H1 (cell line): ENCODE measurements at places on chromosomes 6 and 20.
A peak's percentile ranks its signal among the peaks of the same experiment; 100 is the strongest.

DNA sequence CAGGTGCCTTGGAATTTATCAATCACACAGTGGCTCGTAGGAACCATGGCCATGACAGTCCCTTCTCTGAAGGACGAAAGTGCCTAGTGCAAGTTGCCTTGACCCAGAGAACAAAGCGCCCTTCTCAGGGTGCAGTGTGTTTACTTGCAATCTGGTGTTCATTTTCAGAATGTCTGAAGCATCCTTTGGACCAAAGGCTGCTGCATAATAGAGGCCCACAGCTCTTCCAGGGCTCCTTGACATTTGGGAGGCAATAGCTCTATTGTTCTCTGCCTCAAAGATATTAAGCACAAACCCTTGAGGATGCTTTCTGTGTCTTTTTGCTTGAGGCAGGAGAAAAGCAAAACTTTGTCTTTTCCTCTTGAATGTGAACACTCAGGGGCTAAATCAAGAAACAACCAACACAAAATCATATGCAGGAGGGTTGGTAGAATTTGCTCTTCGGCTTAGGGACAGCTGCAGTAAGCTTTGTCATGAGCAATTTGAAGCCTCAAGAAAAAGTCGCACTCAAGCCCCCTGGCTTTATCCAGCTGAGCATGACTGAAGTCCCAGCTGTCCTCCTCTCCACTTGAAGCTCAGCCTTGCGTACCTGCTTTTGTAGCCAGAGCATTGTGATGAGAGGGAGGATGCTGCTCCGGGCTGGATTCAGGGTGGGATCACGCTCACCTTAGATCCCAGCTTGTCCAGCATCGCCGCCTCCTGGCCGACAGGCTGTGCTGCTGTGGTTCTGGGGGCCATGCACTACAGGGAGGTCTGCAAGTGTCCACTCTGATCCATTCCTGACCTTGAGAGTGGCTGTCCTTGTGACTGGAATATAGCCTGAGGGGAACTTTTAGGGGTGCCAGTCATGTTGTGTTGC is 495.4 kb downstream of the CDH26 start:
- no peak overlapping the region for H3K4me3 ChIP-seq
- no peaks in the 10 kb centered on the region for H3K36me3 ChIP-seq
- no peaks in the 10 kb centered on the region for H3K4me1 ChIP-seq
- no peaks in the 10 kb centered on the region; the same call in none of the 2 replicates for H3K27me3 ChIP-seq
- no peak overlapping the region for H3K27ac ChIP-seq

- no peaks in the 10 kb centered on the region for H3K27me3 ChIP-seq
- peaks cover 18% of the 10 kb centered on the region for H3K4me1 ChIP-seq
- DNase-seq = no peak
- no peak overlapping the region for H3K4me3 ChIP-seq
- H3K27ac ChIP-seq = no peak overlapping the region
Observed at GRCh38 chr20:25539742-25540672, 45.3 kb downstream of the NINL start.

- H3K36me3 ChIP-seq = no peaks in the 10 kb centered on the region
- no peak for DNase-seq
- H3K4me1 ChIP-seq = no peaks in the 10 kb centered on the region
- no peak overlapping the region for H3K4me3 ChIP-seq
- no peaks in the 10 kb centered on the region for H3K27me3 ChIP-seq
Observed at GRCh38 chr20:13841206-13841605, 56.4 kb downstream of the NDUFAF5 start.

DNA sequence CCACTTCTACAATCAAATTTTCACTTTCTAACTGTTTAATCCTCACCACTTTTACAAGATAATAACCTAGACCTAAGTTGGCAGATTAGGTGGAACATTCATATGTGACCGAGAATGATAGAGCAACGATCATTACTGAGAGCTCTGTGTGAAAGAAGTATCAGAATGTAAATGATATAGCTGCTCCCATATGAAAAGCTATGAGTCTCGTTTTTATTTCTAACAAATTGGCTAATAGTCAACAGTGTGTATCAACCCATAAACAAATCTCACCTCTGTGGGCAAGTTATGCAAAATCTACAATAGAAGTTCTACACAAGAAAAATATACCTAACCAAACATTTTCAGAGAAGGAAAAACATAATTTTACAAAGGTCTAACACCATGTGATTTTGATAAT is 3.7 kb downstream of the LGSN start:
- DNase-seq = no peak
- no peak overlapping the region for H3K4me3 ChIP-seq
- H3K27me3 ChIP-seq = no peaks in the 10 kb centered on the region
- no peaks in the 10 kb centered on the region for H3K4me1 ChIP-seq

DNA sequence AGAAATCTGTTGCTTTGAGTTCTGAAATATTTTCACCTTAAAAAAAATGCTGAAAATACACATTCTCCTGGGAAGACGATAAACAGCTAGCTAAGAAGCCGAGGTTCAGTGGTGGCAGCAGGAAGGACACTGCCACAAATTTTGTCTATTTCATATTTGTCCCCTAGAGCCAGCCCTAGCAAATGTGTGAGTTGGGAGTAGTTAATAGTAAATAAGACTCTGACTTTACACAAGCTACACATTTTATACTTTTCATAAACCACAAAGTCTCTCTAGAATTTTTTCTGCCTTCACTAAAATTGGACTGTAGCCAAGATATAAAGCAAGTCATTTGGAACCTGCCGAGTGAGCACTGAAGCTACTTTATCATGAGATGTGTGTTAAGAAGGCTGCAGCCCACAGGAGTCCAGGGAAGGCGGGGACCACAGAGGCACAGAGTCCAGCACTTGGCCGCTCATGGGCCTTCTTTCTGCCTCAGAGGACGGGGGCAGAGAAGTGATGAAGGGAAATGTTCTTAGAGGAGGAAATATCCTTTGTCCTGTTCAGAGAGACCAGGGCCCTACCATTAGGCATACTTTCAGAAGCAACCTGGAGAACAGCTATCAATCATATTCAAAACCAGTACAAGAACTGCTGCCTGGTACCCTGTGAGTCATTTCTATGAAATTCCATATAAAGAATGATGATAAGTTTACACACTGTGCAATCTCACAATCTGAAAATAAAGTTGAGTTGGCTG is 241.7 kb upstream of the TAB2 start:
- no peaks in the 10 kb centered on the region for H3K27me3 ChIP-seq
- H3K36me3 ChIP-seq = peaks cover 2% of the 10 kb centered on the region
- no peaks in the 10 kb centered on the region; the same call in 1 of the 2 replicates for H3K4me1 ChIP-seq
- no peak for DNase-seq

- no peaks in the 10 kb centered on the region for H3K4me1 ChIP-seq
- no peak overlapping the region for H3K27ac ChIP-seq
- H3K4me3 ChIP-seq = no peak overlapping the region
- no peaks in the 10 kb centered on the region for H3K36me3 ChIP-seq
Observed at GRCh38 chr6:168284187-168284586, 35.4 kb downstream of the DACT2 start.

- no peaks in the 10 kb centered on the region for H3K36me3 ChIP-seq
- no peaks in the 10 kb centered on the region for H3K4me1 ChIP-seq
- DNase-seq = peak; percentile 41
- H3K27ac ChIP-seq = no peak overlapping the region
- H3K4me3 ChIP-seq = no peak overlapping the region
Observed at GRCh38 chr20:23937303-23938117, 51.1 kb downstream of the GGTLC1 start.

DNA sequence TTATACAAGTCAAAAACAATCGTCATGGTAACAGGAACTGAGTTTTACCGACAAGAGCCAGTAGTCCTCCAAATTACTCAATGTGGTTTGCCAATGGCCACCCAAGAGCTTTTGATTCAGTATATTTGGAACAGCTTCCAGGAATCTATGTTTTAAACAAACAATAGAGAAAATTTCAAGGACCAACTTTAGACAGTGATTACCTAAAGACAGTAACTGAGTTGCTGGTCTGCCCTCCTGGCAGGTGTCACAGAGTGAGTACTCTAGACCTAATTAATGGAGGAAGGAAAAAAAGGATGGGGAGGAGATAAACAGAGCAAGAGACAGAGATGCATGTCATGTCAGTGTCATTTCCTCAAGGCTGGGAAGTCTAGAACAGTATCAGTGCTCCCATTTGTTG is 361.3 kb upstream of the BTBD3 start:
- no peaks in the 10 kb centered on the region for H3K36me3 ChIP-seq
- H3K4me3 ChIP-seq = no peak overlapping the region
- no peak for DNase-seq
- no peaks in the 10 kb centered on the region for H3K27me3 ChIP-seq
- no peaks in the 10 kb centered on the region for H3K4me1 ChIP-seq
- no peak overlapping the region for H3K27ac ChIP-seq

DNA sequence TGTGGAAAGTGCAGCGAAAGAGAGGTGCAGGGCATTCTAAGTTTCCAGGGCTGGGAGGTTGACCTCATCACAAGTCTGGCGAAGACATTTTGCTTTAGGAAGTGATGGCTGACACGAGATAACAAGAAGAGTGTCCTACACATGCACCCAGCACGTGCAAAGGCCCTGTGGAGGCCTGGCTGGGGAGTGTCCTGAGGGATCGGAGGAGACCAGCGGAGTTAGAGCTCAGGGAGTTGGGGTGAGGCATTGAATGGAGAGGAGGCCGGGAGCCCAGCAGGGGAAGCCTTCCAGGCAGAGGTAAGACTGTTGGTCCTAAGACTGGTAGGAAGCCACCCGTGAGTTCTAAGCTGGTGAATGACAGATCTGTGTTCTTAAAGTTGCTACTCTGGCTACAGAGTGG is 58.4 kb downstream of the PPP1R14C start:
- H3K36me3 ChIP-seq = no peaks in the 10 kb centered on the region
- no peak for DNase-seq
- H3K27me3 ChIP-seq = no peaks in the 10 kb centered on the region
- H3K4me1 ChIP-seq = no peaks in the 10 kb centered on the region

- peaks cover 53% of the 10 kb centered on the region for H3K36me3 ChIP-seq
- no peak overlapping the region for H3K27ac ChIP-seq
- no peak for DNase-seq
- H3K27me3 ChIP-seq = no peaks in the 10 kb centered on the region
Observed at GRCh38 chr6:16140607-16141006, 11.7 kb downstream of the MYLIP start.

- H3K27ac ChIP-seq = no peak overlapping the region
- no peak overlapping the region for H3K4me3 ChIP-seq
- DNase-seq = no peak
- peaks cover 7% of the 10 kb centered on the region for H3K36me3 ChIP-seq
- no peaks in the 10 kb centered on the region for H3K27me3 ChIP-seq
- H3K4me1 ChIP-seq = no peaks in the 10 kb centered on the region
Observed at GRCh38 chr6:79005497-79005896, 72.6 kb downstream of the PHIP start.

DNA sequence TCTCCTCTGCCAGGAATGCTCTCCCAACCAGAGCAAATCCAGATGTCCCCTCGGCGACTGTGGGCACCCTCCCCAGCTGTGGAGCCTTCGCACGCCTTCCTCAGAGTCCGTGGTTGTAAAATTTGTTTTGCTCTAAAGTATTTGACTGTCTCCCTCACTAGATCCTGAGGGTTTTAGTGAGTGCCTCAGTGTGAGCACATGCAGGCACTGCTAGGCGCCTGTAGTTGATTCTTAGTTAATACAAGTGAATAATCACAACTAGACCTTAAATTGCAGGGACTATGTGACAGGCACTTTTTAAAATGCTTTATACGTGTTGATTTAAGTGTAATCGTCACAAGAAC is 680 bp upstream of the MTCH1 start:
- peak overlapping the region; percentile 84 for H3K4me3 ChIP-seq
- no peaks in the 10 kb centered on the region for H3K27me3 ChIP-seq
- peak overlapping the region; percentile 91 for H3K27ac ChIP-seq
- no peaks in the 10 kb centered on the region for H3K36me3 ChIP-seq

GRCh38 chr6:168927026-168927425 is 326.6 kb downstream of the THBS2 start:
- H3K4me3 ChIP-seq = no peak overlapping the region
- H3K4me1 ChIP-seq = peaks cover 2% of the 10 kb centered on the region; the same call in 1 of the 2 replicates
- H3K27me3 ChIP-seq = no peaks in the 10 kb centered on the region
- DNase-seq = no peak
- H3K27ac ChIP-seq = no peak overlapping the region
- H3K36me3 ChIP-seq = no peaks in the 10 kb centered on the region

DNA sequence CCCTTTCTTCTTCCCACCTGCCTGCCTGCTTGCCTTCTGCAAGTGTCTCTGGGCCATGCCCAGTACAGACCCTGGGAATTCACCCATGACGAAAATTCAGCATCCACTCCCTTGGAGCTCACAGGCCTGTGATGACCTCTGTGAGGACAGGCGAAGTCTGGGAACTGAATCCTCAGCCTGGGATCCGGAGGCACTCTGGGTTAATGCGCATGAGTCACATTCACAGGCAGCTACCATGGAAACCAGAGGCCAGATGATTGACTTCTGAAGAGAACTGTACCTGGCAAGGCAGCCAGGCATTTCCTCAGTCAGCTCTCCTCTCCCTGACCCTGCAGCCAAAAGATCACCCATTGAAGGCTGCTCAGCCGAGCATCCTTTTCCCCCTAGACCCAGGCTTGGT is 41.0 kb downstream of the SLC9A8 start:
- no peak for DNase-seq
- no peak overlapping the region for H3K27ac ChIP-seq
- no peaks in the 10 kb centered on the region for H3K36me3 ChIP-seq
- no peak overlapping the region for H3K4me3 ChIP-seq
